Stimulated activated CD4-positive, alpha-beta T cell treated with anti-CD3 and anti-CD28 coated beads, Interleukin-12 subunit alpha, Interleukin-12 subunit beta, amount 100 ng/mL, for 48 hours (primary cell): ENCODE measurements at places on chromosomes 4 and X.

DNA sequence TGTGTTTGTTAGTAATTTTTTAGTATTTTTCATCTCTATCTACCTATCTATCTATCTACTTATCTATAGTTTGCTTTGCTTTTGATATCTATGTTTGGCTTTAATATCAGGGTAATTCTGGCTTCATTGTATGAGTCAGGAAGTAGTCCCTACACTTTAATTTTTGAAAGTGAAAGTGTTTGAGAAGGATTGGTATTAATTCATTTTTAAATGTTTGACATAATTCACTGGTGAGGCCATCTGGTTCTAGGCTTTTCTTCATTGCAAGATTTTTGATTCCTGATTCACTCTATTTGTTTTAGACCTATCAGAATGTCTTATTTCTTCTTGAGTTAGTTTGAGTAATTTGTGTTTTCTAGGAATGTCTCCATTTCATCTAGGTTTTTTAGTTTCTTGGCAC is 20.2 kb upstream of the TCP11X2 start:
- no peak for DNase-seq

- DNase-seq = no peak
Observed at GRCh38 chr4:113316879-113317278, 267.4 kb downstream of the ANK2 start.

DNA sequence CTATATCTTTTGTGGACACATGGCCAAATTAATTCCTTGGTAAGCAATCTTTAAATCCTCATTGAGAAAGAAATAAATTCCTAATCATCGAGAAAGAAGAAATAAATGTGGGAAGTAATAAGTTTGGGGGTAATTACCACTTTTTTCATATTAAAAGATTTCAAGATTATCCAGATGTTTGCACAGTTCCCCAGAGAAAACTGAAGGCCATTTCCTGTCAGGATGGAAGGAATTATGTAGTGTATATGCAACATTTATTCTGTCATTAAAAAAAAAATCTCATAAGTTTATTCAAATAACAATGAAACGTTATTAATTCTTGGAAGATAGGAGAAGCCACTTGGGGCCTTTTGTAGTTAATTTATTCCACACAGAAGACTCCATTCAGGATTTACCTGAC is 385.6 kb upstream of the NR3C2 start:
- DNase-seq = no peak

- no peak for DNase-seq
Observed at GRCh38 chr4:16875487-16875886, 23.0 kb downstream of the LDB2 start.

GRCh38 chr4:169952236-169953002 is 73.8 kb downstream of the MFAP3L start:
- no peak for DNase-seq

DNA sequence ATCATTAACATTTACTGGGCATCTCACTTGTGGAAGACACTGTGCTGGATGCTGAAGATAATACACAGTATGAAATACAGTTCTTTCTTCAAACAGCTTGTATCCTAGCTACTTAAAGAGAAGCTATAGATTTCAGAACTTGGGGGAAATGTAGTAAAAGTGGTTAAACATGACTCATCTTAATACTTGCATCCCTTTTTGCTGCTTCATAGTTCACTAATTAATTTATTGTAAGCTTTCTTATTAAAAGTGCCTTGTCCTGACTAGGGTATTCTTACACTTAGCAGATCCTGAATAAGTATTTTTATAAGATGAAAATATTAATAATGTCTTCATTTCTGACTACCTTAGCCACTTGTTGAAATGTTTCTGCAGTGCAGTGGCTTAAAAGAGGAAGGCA is 132.8 kb upstream of the STIM2 start:
- DNase-seq = no peak

DNA sequence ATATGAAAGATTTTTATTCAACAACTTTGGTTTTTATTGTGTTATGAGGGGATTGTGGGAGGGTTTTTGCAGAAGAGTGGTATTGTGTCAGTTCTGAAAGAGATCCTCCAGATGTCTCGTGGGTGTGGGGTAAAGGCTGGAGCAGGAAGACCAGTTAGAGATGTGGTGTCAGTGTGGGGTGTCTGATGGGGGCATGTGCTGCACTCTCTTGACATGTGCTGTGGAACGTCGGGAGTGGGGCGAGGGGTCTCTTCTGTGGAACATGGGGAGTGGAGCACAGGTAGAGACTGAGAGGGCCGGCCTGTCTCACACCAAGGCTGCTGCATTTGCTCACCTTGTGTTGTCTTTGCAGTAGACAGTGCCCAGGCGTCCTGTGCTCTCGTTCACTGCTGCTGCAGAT is 37.6 kb downstream of the FAM193A start:
- DNase-seq = no peak

DNA sequence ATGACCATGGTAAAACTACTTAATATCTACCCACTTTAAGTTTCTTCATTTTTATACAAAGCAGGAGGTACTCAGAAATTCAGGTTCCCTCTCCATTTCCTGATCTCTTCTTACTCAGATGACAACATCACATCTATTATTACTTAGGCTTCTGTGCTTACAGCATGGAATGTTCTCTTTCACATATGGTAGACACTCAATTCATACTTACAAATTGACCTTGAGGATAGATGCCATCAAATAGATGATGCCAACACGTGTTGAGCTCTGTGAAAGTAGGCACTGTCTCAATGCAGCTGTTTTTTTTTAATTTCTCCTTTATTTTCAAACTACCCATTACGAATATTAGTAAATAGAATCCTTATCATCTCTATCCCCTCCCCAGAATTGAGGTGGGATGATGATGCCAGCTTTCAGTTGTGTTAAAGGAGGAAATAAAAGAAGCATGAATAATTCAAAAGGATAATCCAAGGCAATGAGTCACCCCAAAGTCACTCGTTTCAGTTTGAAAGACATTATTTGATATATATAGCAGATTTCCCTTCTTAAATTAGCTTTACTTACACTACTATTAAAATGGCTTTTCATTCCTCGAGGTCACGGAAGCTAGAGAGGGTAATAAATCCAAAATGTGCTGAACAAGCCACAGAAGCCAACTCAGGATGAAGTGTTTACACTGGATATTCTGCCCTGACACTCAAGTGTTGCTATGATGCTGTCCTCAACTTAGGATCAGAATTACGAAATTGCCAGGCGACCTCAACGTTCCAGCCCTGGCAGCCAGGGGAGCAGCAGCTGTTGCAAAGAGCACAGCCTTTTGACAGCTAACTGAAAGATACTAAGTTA is 124.2 kb upstream of the EOLA2 start:
- DNase-seq = no peak

- DNase-seq = no peak
Observed at GRCh38 chr4:96347582-96347981, 507.7 kb downstream of the PDHA2 start.
